ENCODE measurements at places on chromosomes 3 and 15. TPM values are rescaled to one million over a fixed set of nuclear protein-coding genes. Genes with fewer than 3 reads are reported as not detected.

- no peak for DNase-seq
These were observed 25.1 kb downstream of the DTWD1 start for GRCh38 chr15:49645941-49646340.

DNA sequence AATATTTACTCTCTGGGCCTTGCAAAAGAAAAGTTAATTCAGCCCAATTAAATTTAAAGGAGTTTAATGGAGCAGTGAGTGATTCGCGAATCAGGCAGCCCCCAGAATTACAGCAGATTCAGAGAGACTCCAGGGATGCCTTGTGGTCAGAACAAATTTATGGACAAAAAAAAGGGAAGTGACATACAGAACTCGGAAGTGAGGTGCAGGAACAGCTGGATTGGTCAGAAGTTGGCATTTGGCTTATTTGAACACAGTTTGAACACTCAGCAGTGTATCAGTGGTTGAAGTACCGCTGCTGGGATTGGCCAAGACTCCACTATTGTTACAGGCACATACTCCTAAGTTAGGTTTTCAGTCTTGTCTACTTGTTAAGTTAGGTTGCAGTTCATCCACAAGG lies 145.0 kb upstream of the GAP43 start:
- no peak for DNase-seq

GRCh38 chr3:54123776-54124196 lies 1.4 kb downstream of the CACNA2D3 start:
- DNase-seq = no peak

DNA sequence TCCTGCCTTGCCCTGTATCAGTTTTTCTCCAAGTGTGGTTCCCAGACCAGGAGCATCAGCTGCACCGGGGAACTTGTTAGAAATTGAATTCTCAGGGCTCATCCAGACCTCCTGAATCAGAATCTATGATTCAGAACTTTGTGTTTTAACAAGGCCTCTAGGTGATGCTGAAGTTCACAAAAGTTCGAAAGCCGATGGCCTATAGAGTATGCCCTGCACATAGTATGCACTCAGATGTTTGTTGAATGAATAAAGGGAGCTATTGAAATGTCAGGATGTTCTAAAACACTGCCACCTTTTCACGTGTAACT lies 664 bp upstream of the LARP6 start:
- peak; percentile 63 for DNase-seq

DNA sequence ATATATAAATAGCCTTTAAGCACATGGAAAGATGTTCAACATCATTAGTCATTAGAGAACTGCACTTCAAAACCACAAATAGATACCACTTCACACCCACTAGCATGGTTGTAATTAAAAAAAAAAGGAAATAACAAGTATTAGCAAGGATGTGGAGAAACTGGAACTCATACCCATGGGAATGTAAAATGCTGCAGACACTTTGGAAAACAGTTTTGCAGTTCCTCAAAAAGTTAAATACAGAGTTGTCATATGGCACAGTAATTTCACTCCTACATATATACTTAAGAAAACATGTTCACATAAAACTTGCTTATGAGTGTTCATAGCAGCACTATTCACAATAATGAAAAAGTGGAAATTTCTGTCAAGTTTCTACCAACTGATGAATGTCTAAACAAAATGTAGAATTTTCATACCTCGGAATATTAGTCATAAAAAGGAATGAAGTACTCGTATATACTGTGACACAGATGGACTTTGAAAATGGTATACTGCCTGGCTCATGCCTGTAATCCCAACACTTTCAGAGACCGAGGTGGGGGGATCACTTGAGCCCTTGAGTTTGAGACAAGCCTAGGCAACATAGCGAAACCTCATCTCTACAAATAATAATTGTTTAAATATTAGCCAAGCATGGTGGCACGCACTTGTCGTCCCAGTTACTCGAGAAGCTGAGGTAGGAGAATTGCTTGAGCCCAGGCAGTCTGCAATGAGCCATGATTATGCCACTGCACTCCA lies 28.1 kb downstream of the BCL2A1 start:
- DNase-seq = no peak

DNA sequence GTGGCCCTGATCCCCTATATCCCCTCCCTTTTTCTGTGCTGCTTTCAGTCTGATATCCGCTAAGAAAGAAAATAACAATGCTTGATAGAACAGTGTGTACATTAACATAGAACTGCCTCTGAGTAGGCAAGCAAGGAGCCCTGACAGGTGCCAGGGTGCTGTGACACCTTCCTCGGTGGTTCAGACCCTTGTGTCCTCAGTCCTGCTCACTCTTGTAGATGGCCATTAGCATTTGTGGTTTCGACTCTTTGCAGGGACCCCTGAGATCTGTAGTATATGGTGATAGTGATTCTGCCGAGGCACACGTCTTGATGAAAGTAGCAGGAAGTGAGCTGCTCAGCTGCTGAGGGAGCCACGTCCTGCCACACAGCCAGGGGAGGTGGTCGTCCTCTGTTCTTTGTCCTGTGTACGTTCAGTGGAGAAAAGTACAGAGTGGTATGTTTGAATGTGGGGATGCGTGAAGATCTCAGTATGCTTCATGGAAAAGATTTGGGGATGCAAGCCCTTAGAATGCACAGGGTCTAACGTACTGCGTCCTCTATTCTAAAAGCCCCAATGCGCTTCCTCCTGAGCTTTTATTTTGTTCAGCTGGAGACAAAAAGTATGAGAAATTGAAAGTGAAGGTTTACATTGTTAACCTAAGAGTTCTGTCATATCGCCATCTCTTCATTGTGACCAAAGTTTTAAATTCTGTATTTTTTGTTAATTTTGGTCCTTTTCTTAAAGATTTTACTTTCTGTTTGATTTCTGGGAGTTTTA lies 35.4 kb downstream of the PXYLP1 start:
- DNase-seq = no peak

GRCh38 chr3:187369089-187369447 lies 883 bp downstream of the RTP4 start:
- no peak for DNase-seq

GRCh38 chr3:21752749-21753347 lies 1.8 kb upstream of the ZNF385D start:
- peak; percentile 47 for DNase-seq

Gene MRAS
- total RNA-seq = 22.2 TPM
